ENCODE measurements at places on chromosomes 12 and 14.

- DNase-seq, result no peak
Observed at GRCh38 chr12:112546339-112546738, 127.6 kb downstream of the PTPN11 start.

DNA sequence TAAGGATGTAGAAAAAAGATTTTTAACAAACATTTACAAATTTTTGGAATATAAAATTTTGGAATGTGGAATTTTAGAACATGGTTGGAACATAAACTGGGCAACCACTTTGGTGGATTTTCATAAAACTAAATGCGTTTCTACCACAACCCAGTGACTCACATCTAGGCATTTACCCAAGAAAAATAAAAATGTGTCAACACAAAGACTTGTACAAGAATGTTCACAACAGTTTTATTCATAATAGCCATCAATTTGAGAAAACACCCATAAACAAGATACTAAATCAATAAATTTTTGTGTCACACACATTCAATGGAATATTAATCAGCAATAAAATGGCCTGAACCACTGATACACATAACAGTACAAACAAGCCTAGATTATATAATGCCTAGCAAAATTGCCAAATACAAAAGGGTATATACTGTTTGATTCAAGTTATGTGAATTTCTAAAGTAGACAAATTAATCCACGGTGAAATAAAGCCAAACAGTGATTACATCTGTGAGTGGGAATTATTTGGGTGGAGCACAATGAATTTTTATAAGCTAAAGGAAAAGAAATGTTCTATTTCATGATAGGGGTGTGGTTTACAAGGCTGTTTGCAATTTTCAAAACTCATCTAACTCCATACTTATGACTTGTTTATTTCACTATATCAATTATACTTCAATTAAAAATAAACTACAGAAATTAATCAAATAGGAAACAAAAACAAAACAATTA lies 415.2 kb upstream of the OR4E1 start:
- no peak for DNase-seq

DNA sequence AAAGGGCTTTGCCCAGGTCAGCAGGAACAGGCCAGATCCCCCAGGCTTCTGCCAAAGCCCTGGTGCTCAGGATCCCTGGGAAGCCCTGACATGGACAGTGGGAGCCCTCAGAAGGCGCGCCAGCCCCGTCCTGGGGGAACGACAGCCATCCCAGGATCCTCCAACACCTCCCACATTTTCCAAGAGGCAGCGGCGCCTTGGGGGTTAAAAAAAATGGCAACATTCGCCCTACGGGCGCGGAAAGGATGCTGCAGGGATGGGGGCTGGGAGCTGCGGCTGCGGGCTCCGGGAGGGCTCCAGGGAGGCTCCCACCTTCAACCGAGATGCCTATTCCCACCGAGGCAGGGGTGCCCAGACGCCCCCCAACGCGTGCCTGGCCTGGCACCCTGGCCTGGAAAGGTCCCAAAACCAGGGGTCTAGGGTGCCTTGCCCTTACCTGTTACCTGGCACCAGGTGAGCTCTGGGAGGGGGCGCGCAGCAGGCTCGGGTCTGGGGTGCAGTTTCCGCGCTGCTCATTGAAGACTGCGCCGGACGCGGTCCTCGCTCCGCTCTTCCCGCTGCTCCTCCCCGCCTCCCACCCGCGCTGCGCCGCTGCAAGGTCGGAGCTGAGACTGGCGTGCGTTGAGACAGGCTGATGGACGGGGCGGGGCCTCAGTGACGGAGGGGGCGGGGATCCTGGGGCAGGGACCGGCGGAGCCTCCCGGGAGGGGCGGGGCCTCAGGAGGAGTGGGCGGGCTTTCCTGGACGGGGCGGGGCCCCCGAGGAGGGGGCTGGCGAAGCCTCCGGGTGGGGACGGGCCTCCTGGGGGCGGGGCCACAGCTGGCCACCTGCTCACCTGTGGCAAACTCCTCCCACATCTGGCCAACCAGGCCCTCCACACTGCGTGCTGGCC lies at the start of gene ABCB9:
ABCB9 (minus strand) TSS at position 613 of the 892 bp plus-strand sequence. CDS start 6,228 bp downstream, outside the sequence.
- DNase-seq, result peak; percentile 96

GRCh38 chr14:89320381-89321000 lies 96.5 kb downstream of the FOXN3 start:
- no peak for DNase-seq

All from GM18507 (cell line).